Panc1 (cell line): ENCODE measurements at places on chromosomes 2 and 18.

DNA sequence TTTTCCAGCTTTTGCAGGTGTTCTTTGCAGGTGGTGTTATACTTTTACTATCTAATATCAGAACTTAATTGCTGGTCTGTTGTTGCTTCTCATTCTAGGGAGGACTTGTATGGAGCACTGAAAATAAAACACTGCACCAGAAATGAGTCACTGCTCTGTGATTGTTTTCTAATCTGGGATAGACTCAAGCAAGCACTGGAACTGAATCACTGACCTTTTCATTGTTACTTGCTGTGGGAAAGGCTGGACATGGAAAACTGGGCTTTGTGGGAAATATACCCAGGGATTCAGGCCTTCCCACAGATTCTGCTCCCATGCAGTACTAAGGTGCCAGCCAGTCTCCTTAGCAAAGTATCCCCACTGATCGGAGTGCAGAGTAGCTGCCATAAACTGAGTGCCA is 470.0 kb upstream of the GCFC2 start:
- H3K4me1 ChIP-seq, result no peaks in the 10 kb centered on the region
- H3K36me3 ChIP-seq, result no peaks in the 10 kb centered on the region
- no peak overlapping the region for H3K27ac ChIP-seq

DNA sequence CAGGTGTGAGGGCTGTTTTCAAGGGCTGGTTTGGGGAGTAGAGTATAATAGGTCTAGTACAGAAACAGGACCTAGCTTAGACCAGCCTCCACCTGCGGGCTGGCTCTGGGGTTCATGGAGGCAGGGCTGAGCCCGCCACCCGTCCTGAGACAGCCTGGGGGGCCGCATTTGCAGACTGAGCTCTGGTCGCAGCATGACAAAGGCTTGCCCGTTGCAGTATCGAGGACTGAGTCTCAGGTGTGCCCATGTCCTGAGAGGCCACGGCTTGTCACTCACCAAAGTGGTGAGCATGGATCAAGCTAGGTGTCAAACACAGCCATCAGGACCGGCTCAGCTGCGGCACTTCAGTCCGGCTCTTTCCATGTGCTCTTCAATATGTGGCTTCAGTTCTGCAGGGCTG is 144.7 kb downstream of the KLHL29 start:
- DNase-seq, result no peak
- H3K27ac ChIP-seq, result no peak overlapping the region
- no peaks in the 10 kb centered on the region for H3K27me3 ChIP-seq
- peaks cover 4% of the 10 kb centered on the region; the same call in 1 of the 2 replicates for H3K4me1 ChIP-seq
- H3K4me3 ChIP-seq, result no peak overlapping the region

GRCh38 chr2:237307474-237307873 is 106.5 kb downstream of the COL6A3 start:
- no peak overlapping the region for H3K27ac ChIP-seq
- H3K4me3 ChIP-seq, result no peak overlapping the region
- no peak for DNase-seq
- H3K4me1 ChIP-seq, result no peaks in the 10 kb centered on the region

GRCh38 chr18:45662468-45662867 is 47.2 kb downstream of the SLC14A2 start:
- DNase-seq, result no peak
- H3K27ac ChIP-seq, result no peak overlapping the region
- H3K4me3 ChIP-seq, result no peak overlapping the region

DNA sequence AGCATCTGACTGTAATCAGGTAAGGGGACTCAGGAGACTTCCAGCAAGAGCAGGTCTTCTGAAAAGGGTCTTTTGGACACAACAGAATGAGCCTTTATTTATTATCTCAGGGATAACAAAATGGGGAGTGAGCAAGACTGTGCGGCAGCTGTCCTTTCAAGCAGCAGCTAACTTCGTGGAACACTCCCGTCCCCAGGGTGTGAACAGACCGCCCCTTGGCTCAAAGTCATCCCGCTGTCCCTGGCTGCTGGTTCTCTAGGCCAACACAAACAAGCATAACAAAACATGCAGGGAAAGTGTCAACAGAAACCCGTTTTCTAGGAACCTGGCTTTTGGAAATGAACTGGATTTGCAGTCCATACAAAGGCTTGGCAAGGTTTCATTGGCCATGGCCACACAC is 787.9 kb upstream of the FANCL start:
- no peak for DNase-seq
- no peak overlapping the region for H3K4me3 ChIP-seq
- no peaks in the 10 kb centered on the region for H3K4me1 ChIP-seq
- H3K36me3 ChIP-seq, result no peaks in the 10 kb centered on the region

- no peaks in the 10 kb centered on the region for H3K36me3 ChIP-seq
- 0 out of 2 replicates have a peak, but pooled peaks cover 2% of the 10 kb centered on the region for H3K27me3 ChIP-seq
These were observed 153.7 kb downstream of the DDX1 start for GRCh38 chr2:15745350-15745749.

DNA sequence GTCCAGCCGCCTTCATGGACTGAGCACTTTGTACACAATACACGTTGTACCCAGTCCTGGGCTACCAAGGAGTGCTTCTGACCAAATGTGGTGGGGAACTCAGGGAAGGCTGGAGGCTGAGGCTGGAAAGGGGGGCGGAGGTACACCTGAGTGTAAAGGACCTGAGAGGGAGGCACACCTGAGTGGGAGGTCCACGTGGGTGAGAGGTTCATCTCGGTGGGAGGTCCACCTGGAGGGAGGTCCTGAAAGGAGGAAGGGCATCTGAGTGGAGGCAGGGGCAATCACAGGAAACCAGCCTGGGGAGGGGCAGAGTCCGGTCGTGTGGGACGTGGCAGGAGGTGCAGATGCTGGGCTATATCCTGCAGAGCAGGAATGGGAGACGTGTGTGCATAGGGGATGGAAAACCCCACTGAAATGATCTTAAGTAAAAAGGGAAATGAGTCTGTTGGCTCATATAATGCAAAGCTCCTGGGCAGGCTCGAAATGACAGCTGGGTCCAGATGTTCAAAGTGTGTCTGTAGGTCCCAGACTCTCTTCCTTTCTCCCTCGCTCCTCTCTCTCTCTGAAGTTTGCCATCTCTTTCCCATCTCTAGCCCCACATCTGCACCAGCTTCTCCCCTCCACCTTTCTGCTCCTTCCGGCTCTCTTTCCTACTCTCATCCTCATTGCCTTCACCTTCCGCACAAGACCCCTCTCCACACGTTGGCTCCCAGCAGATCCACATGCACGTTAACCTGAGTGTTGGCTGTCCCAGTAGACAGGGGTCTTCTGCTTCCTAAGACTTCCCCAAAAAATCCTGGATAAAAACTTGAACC is 137.7 kb downstream of the PXDN start:
- peaks cover 29% of the 10 kb centered on the region for H3K4me1 ChIP-seq
- no peak overlapping the region for H3K4me3 ChIP-seq
- peak overlapping the region; percentile 92 for H3K27ac ChIP-seq
- H3K36me3 ChIP-seq, result no peaks in the 10 kb centered on the region
- DNase-seq, result no peak

DNA sequence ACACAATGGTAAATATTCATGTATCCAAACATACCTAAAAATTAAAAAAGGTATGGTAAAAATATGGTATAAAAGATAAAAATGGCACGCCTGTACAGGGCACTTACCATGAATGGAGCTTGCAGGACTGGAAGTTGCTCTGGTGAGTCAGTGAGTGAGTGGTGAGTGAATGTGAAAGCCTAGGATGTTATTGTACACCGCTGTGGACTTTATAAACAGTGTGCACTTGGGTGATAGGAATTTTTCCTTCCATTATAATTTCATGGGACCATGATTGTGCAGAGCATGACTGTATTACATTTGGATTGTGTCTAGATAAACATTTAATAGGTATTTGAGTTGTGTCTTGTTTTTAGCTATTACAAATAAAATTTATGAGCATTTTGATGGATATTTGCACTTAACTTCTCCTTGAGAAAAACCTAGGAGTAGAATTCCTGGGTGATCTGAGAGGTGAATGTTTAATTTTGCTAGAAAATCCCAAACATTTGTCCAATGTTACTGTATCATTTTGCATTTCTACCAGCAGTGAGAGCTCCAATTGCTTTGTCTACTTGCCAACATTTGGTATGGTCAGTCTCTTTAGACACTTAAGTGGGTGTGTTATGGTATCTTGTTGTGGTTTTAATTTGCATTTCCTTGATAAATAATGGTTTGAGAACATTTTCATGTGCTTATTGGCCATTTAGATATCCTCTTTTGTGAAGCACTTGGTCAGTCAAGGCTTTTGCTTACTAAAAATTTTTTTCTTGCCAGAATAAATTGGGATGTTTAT is 81.7 kb downstream of the BCL2L11 start:
- H3K27ac ChIP-seq, result no peak overlapping the region
- no peak for DNase-seq
- H3K4me1 ChIP-seq, result no peaks in the 10 kb centered on the region

DNA sequence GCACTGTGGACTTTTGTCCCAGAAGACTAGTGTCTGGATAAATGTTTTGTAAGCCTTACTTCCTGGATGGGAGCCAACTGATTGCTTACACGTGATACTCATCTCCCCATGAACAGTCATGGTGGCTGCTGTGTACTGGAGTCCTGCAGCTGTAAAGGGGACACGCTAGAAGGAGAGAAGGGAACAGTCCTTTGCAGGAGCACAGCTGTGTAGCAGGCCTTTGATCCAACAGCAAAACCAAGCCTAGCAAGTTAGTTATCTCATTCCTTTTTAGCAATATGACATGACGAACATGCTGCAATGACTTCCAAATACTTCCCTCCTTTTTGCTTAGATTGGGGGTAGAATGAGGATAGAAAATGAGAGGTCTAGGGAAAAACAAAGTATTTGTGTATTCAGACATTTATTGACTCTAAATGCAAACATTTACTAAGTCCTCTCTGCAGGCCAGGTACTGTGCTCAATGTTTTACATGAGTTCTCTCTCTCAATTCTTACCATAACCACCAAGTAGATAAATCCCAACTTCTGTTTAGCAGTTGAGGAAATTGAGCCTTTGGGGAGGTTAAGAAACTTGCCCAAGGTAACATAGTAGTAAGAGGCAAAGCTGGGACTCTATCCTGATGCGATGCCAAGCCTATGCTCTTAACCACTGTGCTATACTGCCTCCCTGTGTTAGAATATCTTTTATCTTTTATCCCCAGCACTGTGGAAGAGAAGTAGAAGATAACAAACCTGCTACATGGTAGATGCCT is 55.4 kb upstream of the CD28 start:
- H3K4me3 ChIP-seq, result no peak overlapping the region
- no peaks in the 10 kb centered on the region for H3K27me3 ChIP-seq
- no peaks in the 10 kb centered on the region for H3K36me3 ChIP-seq
- peaks cover 14% of the 10 kb centered on the region; the same call in 1 of the 2 replicates for H3K4me1 ChIP-seq
- H3K27ac ChIP-seq, result no peak overlapping the region

GRCh38 chr2:176206136-176206535 is 17.7 kb downstream of the HOXD1 start:
- no peaks in the 10 kb centered on the region for H3K4me1 ChIP-seq
- no peak overlapping the region for H3K4me3 ChIP-seq
- no peak for DNase-seq
- no peaks in the 10 kb centered on the region for H3K36me3 ChIP-seq

- no peaks in the 10 kb centered on the region for H3K36me3 ChIP-seq
- no peaks in the 10 kb centered on the region for H3K27me3 ChIP-seq
- H3K27ac ChIP-seq, result no peak overlapping the region
- no peak for DNase-seq
- no peaks in the 10 kb centered on the region for H3K4me1 ChIP-seq
- H3K4me3 ChIP-seq, result no peak overlapping the region
These were observed 37.7 kb downstream of the NETO1 start for GRCh38 chr18:72830109-72830508.

- H3K4me1 ChIP-seq, result peaks cover 13% of the 10 kb centered on the region
- H3K36me3 ChIP-seq, result no peaks in the 10 kb centered on the region
- no peak overlapping the region for H3K4me3 ChIP-seq
- H3K27me3 ChIP-seq, result no peaks in the 10 kb centered on the region
These were observed 29.0 kb downstream of the GRHL1 start for GRCh38 chr2:9980520-9980919.

GRCh38 chr2:43319541-43319940 is 93.1 kb upstream of the ZFP36L2 start:
- H3K4me1 ChIP-seq, result no peaks in the 10 kb centered on the region
- no peaks in the 10 kb centered on the region for H3K27me3 ChIP-seq
- H3K36me3 ChIP-seq, result no peaks in the 10 kb centered on the region
- no peak for DNase-seq
- no peak overlapping the region for H3K27ac ChIP-seq
- no peak overlapping the region for H3K4me3 ChIP-seq

- H3K4me3 ChIP-seq, result no peak overlapping the region
- DNase-seq, result no peak
- H3K27ac ChIP-seq, result no peak overlapping the region
- H3K27me3 ChIP-seq, result peaks cover 2% of the 10 kb centered on the region
- H3K4me1 ChIP-seq, result no peaks in the 10 kb centered on the region
- no peaks in the 10 kb centered on the region for H3K36me3 ChIP-seq
These were observed 17.3 kb downstream of the PAX3 start for GRCh38 chr2:222281506-222281905.

DNA sequence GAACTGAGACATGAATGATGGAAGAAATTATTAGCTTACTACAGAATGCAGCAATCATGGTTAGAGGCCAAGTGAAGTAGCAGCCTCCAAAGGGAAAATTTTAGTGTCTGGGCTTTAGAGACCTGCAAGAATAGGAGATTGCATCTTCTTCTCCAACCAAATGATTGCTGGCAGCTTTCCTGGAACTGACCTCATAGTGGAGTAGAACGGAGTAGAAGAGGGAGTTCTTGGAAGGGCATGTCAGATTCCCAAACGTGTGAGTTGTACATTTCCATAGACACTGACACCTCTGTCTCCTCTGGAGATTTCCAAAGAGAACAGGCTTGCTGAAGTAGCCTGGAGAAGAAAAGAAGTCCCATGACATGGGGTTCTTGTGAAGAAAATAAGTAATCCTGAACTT is 169.8 kb upstream of the ERBB4 start:
- no peak overlapping the region for H3K27ac ChIP-seq
- no peaks in the 10 kb centered on the region; the same call in 1 of the 2 replicates for H3K4me1 ChIP-seq
- no peak for DNase-seq
- no peaks in the 10 kb centered on the region for H3K27me3 ChIP-seq
- H3K36me3 ChIP-seq, result no peaks in the 10 kb centered on the region

DNA sequence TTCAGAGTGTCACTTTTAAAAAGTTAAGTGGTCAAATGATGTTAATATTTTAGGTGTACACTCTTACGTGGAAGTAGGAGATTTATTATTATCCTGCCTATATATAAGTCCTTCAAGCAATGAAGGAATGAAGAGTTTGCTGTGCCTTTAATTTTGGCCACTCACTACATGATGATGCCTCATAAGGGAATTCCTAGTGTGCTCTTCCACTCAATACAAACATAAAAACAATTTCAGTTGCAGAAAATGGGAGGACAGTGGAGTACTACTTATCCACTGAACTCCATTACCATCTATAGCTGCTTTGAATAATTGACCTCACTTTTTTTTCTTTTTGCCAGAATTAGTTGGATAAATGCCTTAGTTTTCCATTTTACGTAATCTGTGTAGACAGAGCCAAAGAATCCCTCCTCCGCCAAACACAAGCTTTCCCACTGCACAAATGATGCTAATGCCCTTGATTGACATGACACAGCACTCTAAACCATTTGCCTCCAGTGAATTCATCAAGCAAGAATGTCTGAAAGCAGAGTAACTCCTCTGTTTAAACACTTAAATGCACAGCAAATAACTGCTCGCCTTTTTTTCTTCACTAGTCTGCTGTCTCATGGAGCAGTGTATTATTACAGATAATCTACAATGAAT is 751.1 kb upstream of the FANCL start:
- H3K36me3 ChIP-seq, result no peaks in the 10 kb centered on the region
- DNase-seq, result no peak
- H3K4me1 ChIP-seq, result no peaks in the 10 kb centered on the region
- H3K4me3 ChIP-seq, result no peak overlapping the region
- no peaks in the 10 kb centered on the region for H3K27me3 ChIP-seq
- no peak overlapping the region for H3K27ac ChIP-seq

- no peak overlapping the region for H3K4me3 ChIP-seq
- H3K27me3 ChIP-seq, result peaks cover 7% of the 10 kb centered on the region
- H3K36me3 ChIP-seq, result peaks cover 3% of the 10 kb centered on the region; the same call in 1 of the 2 replicates
- H3K4me1 ChIP-seq, result peaks cover 20% of the 10 kb centered on the region
- no peak overlapping the region for H3K27ac ChIP-seq
These were observed 2.3 kb downstream of the PRKD3 start for GRCh38 chr2:37322368-37322767.
